NCI-H460 (cell line): ENCODE measurements at places on chromosomes 6 and 20.

- no peak for DNase-seq
Measured at GRCh38 chr6:142485256-142485655, 183.4 kb downstream of the ADGRG6 start.

DNA sequence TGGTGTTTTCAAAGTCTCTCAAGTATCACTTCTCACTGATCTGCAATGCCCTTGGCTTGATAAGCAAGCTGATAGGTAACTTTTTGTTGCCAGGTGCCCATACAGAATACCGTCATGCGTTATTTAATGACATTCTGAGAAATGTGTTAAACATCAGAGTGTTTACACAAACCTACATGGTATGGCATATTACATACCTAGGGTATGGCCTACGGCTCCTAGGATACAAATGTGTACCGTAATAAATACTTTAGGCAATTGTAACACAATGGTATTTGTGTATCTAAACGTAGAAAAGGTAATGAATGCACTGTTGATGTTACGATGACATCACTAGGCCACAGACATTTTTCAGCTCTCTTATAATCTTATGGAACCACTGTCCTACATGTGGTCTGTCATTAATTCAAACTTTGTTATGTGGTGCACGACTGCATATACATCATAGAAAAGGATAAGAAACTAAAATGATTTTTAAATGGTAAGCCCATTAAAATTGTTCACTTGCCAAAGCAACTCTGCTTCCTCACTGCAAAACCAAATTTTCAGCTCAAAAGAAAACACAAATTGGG lies 35.7 kb downstream of the CSNK2A1 start:
- no peak for DNase-seq

DNA sequence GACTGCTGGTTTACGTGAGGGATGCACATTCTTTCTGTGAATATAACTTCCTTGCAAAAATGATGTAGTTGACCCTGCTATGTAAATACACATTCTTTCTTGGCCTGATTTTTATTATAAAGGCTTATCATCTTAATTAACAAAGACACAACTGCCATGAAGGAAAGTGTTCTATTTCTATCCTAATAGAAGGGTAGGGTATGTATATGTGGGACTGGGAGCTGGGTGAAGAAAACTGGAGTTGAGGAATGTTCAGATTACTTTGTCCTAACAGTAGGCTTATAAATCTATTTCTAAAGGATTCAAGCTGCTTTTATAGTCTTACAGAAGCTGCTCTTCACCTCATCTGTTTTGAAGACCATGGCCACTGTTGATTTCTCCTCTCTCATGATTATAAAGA lies 76.5 kb upstream of the RGS17 start:
- no peak for DNase-seq

GRCh38 chr20:57263801-57264792 lies 2.3 kb downstream of the BMP7 start:
- no peak for DNase-seq

DNA sequence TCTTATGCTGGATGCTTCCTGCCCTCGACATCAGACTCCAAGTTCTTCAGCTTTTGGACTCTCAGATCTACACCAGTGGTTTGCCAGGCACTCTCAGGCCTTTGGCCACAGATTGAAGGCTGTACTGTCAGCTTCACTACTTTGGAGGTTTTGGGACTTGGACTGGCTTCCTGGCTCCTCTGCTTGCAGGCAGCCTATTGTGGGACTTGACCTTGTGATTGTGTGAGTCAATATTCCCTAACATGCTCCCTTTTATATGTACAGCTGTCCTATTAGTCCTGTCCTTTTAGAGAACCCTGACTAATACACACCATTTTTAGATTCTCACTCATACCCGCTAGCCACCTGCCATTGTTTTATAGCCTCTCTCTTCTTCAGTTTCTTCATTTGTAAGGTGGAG lies 382.1 kb upstream of the TSHZ2 start:
- DNase-seq = no peak

- no peak for DNase-seq
Measured at GRCh38 chr6:31945507-31946369, at the start of gene CFB. CFB (plus strand) TSS chr6:31946095; CDS start chr6:31946222, 127 bp downstream.

GRCh38 chr6:15368873-15369272 lies 123.0 kb downstream of the JARID2 start:
- DNase-seq = no peak

DNA sequence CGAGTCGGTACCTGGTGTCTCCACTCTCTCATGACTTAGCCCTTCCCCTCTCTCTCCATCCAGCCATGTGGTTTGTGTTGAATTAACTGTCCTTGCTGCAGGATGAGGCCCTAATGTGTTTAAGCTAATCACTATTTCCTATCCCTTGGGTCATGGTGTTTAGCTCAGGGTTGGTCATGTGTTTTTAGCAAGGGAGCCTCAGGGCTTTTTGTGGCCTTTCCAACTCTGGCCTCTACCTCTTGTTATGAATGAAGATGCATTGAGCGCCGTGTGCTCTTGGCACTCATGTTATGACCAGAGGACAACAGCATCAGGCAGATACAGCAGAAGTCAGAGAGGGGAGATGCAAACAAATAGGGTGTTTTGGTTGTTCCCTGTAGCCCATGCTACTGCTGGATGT lies 674.2 kb upstream of the FLRT3 start:
- no peak for DNase-seq

- DNase-seq = no peak
Measured at GRCh38 chr20:46188866-46189541, 70.9 kb downstream of the CD40 start.

- DNase-seq = no peak
Measured at GRCh38 chr6:147528511-147529145, 20.1 kb downstream of the SAMD5 start.

GRCh38 chr20:62707921-62708521 lies 615 bp upstream of the NTSR1 start:
- DNase-seq = peak; percentile 29

DNA sequence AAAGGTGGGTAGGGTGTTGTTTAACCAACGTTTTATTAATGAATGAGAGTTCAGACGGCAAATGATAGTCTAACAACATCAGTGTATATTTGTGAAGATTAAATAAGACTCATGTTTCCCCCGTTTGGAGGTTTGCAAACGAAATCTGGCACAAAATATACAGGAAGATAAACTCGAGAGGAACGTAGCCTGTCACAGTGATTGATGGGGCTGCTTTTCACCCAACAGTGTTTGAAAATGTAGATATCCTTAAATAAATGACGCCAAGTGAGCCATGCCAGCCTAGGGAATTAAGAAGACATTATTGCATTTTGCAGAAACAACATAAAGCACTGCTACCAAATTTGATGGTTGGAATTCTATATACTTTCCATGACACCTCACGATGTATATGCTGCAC lies 696.5 kb upstream of the FLRT3 start:
- DNase-seq = peak; percentile 15

DNA sequence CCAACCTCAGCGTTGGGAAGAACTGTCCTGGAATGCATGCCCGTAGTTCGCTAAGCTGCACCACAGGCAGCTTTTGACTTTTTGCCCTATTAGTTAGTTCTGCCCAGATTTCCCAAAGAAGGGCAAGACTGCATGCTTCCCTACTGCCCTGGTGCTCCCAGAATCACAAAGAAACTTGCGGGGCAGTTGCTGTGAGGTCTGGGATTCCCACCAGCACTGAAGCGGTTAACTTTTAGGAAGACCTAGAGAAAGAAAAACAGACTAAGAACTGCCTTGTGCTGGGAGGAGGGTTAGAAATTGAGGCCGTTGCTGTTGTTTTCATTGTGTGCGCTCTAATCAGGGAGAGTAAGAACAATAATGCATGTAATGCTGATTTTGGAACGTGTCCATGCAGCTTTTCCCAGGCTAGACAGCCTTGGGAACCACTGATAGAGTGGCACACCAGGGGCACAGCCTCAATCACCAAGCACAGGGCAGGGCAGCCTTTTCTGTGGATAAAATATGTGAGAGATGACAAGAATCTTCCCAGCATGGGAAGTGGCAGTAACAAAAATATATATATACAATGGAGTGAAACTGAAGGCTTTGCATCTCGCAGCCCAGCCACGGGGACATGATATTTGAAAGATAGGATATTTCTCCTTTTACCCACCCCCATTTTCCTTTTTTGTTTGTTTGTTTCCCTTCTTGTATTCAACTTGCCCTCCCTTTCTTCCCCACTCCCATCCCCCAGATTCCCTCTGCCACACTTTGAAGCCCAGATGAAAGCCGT lies 137.7 kb upstream of the HEY2 start:
- DNase-seq = no peak

DNA sequence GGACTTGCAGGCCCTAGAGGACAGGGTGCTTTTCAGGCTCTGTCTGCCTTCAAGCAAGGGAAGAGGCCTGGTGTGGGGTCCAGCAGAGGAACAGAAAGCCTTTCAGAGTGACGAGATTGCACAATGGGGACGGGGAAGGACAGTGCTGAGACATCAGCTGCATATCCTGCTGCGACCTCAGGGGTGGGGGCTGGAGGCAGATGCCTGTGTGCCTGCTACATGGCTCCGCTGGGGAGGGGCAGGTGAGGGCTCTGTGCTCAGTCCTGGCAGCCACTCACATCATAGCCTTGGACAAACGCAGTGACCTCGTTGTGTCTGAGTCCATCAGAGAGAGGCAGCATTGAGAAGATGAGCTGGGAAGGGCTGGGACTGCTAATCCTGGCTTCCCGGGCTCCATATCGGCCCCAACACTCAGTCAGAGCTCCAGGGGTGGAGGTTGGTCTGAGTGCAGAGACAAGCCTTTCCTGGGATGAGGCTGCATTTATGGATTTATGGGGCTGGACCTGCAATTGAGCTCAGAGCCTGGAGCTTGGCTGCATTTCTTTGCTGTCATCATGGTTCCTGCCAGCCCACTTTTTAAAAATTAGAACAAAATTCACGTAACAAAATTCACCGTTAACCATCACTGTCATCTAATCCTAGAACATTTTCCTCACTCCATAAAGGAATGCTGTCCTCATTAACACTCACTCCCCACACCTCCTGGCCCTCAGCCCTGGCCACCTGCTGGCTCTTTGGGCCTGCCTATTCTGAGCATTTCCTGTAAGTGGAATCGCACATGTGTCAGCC lies 196.9 kb upstream of the SLC24A3 start:
- no peak for DNase-seq
